ENCODE measurements at places on chromosomes 7 and 10.

DNA sequence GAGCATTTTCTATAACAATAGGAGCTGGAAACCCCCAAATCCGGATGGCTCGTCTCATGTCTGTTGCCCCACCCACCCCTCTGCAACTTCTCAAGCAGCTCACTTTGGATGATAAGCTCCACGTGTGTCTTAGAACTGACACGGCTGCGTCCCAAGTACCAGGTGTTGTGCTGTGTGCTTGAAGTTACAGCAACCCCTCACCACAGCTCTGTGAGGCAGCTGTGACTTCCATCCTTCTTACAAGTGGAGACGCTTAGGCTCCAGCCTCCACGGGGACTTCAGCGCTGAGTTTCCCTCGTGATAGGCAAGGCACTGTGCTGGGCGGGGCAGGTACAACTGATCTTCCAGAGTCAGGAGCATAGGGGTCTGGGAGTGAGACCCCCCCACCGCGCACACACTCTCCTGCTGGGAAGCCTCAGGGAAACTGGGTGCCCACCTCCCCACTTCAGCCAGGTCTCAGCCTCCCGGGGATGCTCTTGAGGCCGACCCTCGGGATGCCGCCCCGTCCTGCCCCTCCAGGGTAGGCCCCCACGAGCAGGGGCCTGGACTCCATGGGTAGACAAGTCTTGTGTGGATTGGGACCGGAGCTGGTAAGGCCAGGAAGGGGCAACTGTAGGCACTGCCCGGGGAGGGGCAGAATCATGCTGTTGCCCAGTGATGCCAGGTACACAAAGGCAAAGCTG lies 31.4 kb downstream of the EN2 start:
- DNase-seq, result no peak

DNA sequence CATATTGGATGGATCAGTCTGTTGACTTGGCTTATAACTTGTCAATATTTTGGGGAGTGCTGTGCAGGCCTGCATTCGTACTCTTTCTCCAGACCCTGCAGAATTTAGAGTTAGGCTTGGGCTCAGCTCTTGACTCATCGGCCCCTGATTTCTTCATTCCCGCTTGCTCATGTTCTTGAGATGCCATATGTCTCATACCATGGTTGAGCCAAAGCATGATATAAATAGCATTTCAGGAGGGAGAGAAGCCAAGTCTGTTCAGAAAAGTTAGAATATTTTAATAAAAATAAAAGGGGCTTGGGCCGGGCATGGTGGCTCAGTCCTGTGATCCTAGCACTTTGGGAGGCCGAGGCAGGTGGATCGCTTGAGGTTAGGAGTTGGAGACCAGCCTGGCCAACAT lies 898.1 kb downstream of the TYW1 start:
- no peak for DNase-seq

- no peak for DNase-seq
Measured at GRCh38 chr10:98363220-98363619, 51.8 kb downstream of the PYROXD2 start.

DNA sequence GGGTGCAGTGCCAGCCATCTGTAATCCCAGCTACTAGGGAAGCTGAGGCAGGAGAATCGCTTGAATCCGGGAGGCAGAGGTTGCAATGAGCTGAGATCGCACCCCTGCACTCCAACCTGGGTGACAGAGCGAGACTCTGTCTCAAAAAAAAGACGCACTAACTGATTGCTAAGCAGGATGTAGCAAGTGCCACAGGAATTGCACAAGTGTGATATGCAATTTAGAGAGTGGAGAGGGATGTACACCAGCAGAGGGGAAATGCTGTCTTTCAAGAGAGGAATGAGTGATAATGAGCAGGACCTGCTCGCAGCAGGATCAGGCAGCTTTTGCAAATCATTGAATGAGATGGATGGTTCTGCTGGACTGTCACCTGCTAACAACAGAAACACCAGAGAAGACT lies 13.3 kb upstream of the SLC16A12 start:
- DNase-seq, result no peak

DNA sequence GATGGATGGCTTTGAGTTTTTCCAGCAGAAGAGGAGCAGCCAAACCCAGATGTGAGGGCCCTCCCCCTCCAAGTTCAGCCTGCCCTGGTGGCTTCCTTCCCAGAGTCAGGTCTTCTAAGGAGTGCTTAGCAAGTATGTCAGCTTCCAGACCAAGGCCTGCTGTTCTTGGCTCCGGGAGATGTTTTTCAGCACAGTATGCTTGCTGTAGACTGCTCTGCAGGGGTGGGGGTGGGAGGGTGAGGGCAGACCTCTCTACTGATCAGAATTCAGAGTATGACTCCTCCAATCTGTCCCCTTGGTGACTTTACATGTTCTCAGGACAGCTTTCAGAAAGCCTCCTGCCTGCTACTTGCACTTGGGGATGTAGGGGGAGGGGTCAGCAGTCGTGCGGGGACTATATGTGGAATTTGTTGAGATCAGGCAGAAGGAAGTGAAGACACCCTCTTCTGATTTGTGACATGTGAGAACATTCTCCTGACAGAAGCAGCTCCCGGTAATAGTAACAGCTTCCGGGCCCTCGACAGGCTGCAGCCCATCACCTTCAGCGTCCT lies 516.4 kb upstream of the ZMIZ1 start:
- no peak for DNase-seq

DNA sequence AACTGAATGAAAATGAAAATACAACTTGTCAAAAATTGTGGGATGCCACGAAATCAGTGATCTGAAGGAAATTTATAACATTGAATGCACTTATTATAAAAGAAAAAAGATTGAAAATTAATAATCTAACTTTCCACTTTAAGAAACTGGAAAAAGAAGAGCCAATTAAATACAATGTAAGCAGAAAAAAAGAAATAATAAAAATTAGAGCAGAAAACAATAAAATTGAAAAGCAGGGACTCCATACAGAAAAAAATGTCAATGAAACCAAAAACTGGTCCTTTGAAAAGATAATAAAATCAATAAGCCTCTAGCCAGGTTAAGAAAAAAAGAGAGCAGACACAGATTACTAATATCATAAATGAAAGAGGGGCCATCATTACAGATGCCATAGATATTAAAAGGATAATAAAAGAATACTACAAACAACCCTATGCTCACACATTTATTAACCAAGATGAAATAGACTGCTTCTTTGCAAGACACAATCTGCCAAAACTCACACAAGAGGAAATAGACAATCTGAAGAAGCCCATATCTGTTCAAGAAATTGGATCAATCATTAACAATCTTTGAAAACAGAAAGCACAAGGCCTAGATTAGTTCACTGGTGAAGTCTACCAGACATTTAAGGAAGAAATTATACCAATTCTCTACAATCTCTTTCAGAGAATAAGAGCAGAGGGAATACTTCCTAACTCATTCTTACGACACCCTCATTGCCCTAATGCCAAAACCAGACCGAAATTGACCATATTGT lies 233.8 kb upstream of the NEBL start:
- no peak for DNase-seq

GRCh38 chr7:27098578-27099451 lies 3.0 kb upstream of the HOXA1 start:
- no peak for DNase-seq

DNA sequence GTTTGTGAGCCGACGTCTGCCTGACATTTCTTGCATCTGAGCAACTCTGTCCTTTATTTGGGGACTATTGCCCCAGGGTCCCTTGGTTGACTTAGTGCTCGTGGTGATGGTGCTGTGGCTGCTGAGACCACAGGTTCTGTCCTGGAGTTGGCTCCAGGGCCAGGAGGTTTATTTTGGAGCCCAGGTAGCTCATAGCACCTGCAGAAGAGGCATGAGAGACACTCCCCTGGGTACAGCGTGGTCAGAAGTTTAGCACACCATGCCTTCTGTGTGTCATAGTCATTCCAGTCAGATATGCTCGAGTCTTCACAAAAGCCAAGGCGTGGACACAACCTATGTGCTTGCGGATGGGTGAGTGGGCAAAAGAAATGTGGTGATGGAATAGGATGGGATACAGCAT lies 496.9 kb downstream of the TCERG1L start:
- DNase-seq, result no peak

GRCh38 chr7:48106906-48107659 lies 18.0 kb downstream of the UPP1 start:
- no peak for DNase-seq

GRCh38 chr7:135817583-135817982 lies 69.0 kb upstream of the FAM180A start:
- no peak for DNase-seq

GRCh38 chr10:111739125-111739873 lies 444.3 kb downstream of the GPAM start:
- DNase-seq, result no peak

DNA sequence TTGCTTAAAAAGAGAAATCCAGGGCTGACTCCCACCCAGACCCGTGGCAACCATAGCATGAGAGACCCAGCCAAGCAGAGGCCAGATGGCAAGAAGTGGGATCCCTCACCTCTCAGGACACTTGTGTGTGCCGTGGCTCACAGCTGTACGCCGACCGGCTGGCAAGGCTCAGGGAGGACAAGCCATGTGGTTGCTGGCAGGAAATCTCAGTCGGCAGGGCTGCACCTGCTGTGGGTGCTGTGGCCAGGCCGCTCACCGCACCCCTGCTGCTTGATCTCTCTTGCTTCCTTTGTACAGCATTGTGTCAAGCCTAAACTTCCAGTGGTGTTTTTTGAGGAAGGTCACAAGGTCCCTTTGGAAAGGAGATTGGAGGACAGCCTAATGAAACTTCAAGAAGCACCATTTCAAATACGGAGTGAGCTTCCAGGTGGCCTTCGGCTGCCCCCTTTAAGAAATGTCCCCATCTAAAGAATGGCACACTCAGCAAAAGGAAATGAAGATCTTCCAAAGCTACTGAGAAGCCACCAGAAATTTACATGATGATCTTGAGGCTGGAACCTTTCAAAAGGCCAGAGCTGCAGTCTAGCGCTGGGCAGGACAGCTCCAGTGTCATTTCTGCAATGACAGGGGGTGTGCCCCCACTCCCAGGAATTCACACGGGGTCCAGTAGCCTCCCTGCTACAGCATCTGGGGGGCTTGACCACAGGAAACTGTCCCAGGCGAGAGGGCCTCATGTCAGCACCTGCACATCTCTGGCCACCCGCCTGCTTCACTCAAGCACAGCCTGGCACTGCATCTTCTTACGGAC lies 409.0 kb upstream of the MGMT start:
- peak; percentile 3 for DNase-seq

DNA sequence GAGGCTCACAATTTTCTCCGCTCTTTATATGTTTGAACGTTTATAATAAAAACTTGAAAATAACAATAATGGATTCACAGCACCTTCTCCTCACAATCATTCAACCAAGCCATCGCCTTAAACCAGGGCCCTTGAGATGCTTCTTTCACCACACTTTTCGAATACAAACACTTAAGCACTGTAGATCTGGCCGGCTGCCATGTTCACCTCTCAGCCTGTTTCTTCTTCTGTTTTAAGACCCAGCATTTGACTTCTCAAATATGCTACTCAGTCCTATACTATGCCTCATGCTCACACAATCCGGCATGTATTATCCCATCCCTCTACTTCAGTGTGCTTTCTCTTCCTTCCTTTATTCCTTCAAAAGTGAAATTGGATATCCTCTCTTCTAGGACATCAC lies 280.6 kb downstream of the TFEC start:
- no peak for DNase-seq

DNA sequence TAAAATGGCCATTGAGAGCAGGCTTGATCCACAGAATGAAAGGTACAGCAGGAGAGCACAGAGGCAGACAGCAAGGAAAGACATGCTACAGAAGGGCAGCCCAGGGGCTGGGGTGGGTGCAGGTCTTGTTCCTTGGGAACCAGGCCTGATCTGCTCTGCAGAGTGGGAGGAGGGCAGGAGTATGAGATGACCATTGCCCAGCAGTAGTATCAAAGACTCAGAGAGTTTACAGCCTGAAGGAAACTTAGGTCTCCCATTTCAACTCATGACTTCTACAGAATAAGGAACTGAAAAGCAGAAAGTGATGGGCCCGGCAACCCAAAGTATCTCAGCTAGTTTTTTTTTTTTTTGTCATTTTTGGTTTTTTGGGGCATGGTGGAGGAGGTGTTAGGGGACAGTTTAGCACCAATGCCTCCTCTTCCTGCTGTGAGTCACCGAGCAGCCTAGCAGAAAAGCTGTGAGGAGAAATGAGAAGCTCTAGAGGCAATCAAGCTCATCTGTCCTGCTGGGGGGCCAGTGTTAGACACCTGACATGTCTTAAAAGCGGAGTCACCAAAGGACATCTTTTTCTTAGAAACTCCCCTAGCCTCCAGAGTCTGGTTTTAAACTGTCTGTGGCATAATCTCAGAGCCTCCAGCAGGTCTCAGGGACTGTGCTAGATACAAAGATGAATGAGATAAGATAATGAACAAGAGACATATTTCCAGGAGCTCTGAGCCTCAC lies 34.3 kb upstream of the HERPUD2 start:
- DNase-seq, result no peak

DNA sequence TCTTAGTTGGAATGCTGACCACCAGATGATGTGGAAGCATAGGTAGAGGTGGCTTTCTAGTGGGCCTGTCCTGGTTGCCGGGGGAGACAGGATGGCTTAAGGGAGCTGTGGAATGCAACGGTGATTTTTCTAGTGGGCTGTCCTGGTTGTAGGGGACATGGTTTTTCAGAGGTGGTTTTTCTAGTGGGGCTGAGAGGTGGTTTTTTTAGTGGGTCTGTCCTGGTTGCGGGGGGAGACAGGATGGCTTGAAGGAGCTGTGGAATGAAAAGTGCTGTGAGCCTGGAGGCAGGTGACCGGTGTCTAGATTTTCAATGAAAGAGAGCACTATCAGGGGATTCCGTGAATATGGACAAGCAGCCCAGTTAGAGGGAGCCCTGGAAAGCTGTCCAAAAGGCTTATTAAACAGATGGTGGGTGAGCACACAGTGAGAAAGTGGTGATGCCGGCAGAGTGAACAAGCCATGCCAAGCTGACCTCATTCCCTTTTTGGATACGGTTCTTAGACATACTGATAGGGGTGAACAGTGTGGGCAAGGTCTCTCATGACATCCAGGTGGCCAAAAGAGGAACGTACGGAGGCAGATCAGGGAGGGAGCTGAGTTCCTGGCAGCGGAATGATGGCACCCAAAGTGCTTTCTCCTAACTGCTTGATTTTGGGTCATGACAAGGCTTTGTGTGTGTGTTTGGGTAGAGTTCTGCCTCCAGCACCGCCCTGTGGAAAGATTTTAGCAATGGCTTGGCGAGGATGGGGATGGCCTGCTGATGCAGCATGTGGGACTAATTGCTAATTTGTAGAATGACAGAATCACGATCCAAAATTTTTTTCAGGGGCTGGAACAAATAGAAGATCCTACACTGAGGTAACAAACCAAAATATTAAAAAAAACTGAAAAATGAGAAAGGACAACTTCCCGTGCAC lies 126.6 kb downstream of the TMEM178B start:
- no peak for DNase-seq

DNA sequence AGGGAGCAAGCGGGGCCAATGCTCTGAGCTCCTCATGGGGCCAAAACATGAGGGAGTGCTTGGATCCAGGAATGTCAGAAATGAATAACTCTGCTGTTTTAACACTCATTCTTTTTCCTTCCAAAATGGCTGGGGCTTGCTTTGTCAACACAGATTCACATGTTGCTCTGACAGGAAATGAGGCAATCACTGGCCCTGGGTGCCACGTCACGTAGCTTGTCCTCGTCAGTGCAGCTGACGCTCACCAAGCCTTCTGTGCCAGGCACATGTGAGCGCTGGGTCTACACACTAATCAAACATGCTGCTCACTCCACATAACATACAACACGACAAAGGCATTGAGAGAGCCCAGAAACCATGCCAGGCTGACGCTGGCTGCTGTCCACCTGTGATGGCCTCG lies 198.9 kb downstream of the WDR37 start:
- DNase-seq, result no peak
